Activated CD4-positive, alpha-beta T cell treated with anti-CD3 and anti-CD28 coated beads, Interleukin-2, amount 10 ng/mL, durations not matched to agents 7 days and 5 days (primary cell): ENCODE measurements at places on chromosomes 4 and X. TPM values are rescaled to one million over a fixed set of nuclear protein-coding genes. Genes with fewer than 3 reads are reported as not detected.

The CLCN4 gene
- not detected for total RNA-seq

The P2RY4 gene
- total RNA-seq: 0.12 TPM

The TEX13A gene
- not detected for total RNA-seq

The AWAT1 gene
- not detected for total RNA-seq

- no peaks in the 10 kb centered on the region for H3K4me1 ChIP-seq
- H3K27me3 ChIP-seq: peaks cover 2% of the 10 kb centered on the region
- H3K27ac ChIP-seq: no peak overlapping the region
- no peak overlapping the region for H3K4me3 ChIP-seq
- no peaks in the 10 kb centered on the region for H3K36me3 ChIP-seq
Observed at GRCh38 chr4:41301137-41301536, 44.4 kb downstream of the UCHL1 start.

DNA sequence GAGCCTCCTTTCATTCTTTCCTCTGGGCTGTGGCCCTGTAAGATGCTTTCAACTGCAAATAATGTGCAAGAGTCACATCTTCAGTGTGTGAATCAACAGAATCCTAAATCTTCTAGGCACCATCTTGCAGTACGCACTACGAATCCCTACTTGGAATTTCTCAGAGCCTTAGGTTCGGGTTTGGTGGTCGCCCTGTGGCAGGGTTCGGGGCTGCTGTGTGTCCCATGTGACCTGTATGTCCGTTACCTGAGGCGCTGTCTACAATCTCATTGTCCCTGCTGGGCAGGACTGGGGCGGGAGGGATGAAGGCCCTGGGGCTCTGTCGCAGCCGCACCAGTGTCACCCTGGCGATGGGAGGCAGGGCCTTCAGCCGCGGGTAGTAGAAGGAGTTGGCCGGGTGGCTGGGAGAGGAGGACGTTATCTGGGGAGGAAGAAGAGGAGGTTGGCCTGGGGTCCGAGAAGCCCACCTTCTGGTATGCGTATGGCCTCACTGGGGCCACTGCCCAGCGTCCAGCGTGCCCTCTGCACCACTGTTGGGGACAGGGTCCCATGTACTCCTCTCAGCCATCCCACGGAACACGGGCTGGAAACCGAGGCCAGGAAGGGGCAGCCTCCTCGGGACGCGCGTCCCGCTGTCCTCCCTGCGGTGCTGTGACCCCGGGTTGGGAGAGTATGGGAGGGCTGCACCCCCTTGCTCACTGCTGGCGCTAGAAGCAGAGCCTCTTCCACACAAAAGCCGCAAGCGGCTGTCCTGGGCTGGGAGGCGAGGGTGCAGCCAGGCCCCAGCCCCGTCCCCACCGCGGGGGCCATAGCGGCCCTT lies 2.0 kb downstream of the SPON2 start:
- H3K4me3 ChIP-seq: no peak overlapping the region
- peak overlapping the region; percentile 51 for H3K27ac ChIP-seq
- H3K4me1 ChIP-seq: peaks cover 28% of the 10 kb centered on the region
- H3K27me3 ChIP-seq: peaks cover 24% of the 10 kb centered on the region
- H3K36me3 ChIP-seq: no peaks in the 10 kb centered on the region
